ENCODE measurements at places on chromosomes 6 and 20.

GRCh38 chr6:13098793-13099570, 229.4 kb downstream of the TBC1D7 start:
- DNase-seq, result no peak

GRCh38 chr6:14709900-14710299, 536.0 kb upstream of the JARID2 start:
- DNase-seq, result no peak

GRCh38 chr6:150607329-150607650, 7.6 kb downstream of the PLEKHG1 start:
- DNase-seq, result no peak

DNA sequence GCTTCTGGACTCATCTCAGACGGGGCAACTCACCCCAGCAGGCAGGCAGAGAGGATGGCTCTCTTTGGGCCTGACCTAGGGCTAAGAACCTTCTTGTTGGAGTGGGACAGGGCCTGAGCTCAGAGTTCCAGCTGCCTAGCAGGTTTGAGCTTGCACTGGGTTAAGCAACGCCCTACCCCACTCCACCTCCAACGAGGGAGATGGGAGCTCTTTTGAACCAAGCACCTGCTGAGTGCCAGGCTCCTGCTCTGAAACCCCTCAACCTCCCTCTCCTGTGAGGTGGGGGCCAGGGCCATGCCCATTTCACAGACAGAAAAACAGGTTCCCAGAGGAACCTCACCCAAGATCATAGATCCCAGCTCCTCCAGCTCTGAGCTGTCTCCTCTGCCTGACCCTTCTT, 54.3 kb downstream of the SNAI1 start:
- DNase-seq, result no peak

DNA sequence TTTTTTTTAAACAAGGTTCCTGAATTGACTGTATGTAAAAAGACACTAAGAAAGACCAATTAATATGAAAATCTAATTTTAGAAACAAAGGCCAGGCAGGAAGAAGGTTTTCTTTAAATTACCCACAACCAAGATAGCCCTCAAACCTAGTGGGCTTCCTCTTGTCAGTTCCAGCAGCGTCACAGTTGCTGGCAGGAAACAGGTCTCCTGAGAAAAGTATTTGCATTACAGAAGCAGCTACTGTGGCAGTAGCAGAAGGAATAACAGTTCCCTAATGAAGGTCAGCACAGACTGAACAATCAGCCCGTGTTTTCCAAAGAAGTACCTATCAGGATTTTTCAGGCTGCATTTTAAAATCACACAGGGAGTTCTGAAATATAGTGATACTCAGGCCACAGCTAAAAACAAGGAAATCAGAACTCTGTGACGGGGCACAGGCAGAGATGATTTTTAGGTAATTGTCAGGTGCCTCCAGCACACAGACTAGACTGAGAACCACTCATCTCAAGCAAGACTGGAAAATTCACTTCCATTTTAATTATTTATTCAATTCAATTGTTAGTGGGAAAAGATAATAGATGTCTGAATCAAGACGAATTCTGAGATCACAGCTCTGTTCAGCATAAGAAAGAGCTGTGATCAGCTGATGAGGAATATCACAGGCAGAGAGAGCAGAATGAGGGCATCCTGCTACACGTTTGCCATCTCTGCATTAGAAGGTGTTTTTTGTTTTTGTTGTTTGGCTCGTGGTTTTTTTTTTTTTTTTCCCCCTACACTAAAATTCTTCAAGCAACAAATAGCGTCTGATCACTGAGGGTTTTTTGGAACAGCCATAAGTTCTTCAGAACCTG, 230.5 kb upstream of the KHDRBS2 start:
- DNase-seq, result no peak

DNA sequence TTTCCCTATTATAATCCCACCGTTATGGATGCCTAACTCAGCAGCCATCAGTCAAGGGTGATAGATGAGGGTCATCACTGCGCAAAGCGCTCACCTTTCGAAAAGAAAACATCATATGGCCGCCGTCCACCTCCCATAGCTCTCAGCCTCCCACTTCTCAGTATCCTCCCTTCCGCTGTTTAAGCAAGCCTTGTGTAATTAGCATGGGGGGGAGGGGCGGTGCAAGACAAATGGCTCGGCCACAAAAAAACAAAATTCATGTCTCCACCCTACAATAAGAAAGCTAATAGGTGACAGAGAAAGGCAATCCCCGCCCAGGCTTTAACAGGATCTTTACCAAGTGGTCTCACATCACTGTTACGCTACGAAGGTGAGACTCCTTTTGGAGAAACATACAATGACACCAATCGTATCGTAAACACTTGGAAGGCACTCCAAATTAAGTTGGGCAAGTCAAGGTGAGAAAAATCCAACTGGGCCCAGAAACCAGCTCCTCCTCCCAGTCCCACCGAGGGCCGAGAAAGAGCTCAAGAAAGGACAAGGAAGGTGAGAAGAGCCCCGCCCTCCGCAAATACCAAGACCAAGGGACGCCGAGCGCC, 645 bp downstream of the DDX39B start:
- DNase-seq, result peak; percentile 40

- no peak for DNase-seq
Observed at GRCh38 chr6:3627956-3628835, 123.3 kb downstream of the PXDC1 start.

DNA sequence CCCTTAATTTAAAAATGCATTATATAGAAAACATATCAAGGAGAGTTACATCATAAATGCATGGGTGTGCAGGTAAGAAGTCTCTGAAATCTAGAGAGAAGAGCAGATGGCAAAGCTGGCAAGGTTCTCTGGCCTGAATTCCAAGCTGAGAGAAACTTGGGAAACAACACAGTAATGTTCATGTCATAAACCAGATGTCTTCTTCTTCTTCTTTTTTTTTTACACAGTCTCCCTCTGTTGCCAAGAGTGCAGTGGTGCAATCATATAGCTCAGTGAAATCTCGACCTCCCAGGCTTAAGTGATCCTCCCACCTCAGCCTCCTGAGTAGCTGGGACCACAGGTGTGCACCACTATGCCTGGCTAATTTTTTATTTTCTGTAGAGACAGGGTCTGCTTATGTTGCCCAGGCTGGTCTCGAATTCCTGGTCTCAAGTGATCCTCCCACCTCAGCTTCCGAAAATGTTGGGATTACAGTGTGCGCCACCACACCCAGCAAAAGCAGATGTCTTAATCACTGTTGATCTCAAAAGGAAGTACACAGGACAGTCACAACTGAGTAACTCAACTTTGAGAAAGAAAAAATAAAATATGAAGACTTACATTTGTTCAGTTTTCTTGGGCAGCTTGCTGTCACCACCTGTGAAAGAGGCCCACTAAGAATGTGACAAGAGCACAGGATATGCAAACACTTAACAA, 77.3 kb downstream of the DNAAF9 start:
- no peak for DNase-seq

- DNase-seq, result no peak
Observed at GRCh38 chr6:124430740-124431318, 531.4 kb upstream of the RNF217 start.

GRCh38 chr6:70390067-70390466, 23.2 kb upstream of the FAM135A start:
- no peak for DNase-seq

GRCh38 chr6:159809149-159809548, 9.1 kb downstream of the PNLDC1 start:
- no peak for DNase-seq

- no peak for DNase-seq
Observed at GRCh38 chr6:165568326-165568725, 94.7 kb downstream of the PDE10A start.

GRCh38 chr20:53080969-53081871, 109.1 kb downstream of the TSHZ2 start:
- DNase-seq, result no peak

GRCh38 chr6:42095094-42095493, 44.8 kb downstream of the TAF8 start:
- DNase-seq, result no peak

GRCh38 chr6:12134991-12135390, 122.9 kb downstream of the HIVEP1 start:
- no peak for DNase-seq

DNA sequence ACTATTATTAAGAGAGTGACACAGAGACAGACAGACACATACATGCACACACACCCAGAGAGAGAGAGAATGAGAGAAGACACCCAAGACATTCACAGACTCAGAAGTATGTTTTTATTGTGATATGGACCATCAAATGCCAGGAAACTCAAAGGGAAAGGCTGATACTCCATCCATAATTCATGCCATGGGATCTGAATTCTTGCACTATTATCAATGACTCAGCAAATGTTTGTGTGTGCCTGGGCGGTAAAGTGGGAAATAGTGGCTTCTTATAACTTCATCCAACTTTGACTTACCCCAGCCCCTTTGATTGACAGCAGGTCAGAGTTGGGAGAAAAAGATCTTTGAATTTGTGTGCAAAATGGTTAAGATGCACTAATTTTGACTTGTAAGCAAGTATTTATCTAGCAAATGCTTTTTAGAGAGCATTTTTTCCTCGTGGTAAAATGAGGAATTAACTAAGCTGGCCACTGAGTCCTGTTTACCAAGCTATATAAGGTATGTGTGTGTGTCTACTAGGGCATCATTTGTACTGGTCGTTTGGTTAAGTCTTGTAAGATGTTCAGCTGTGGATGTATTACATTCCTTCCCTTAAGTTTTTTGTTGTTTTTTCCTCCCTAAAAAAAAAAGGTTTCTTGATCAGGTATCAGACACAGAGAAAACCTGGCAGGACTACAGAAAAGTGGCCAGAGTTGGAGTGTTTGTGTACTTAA, 3.0 kb upstream of the CCN2 start:
- DNase-seq, result no peak

DNA sequence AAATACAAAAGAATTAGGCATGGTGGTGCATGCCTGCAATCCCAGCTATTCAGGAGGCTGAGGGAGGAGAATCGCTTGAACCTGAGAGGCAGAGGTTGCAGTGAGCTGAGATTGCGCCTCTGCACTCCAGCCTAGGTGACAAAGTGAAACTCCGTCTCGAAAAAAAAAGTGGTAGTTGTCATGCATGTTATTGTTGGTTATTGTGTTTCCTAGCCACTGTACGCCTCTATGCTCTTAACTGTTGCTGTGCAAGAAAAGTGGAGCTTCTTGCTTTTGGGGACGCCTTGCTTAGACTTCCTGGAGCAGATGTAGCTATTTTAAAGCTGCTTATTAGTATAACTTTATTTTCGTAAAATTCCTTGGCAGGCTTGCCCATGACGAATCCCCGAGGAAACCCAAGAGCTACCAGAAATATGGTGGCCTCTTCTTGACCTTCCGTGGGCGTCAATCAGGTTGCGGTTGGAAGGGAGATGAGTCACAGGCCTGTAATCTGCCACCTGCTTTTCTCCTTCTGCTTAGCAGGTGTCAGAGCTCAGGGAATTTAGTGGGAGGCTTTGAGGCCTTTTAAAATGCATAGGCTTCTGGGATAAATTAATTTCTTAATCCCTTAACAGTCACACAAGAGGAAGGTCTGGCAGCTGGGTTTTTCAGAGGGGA, 17.3 kb downstream of the GABRR2 start:
- no peak for DNase-seq

DNA sequence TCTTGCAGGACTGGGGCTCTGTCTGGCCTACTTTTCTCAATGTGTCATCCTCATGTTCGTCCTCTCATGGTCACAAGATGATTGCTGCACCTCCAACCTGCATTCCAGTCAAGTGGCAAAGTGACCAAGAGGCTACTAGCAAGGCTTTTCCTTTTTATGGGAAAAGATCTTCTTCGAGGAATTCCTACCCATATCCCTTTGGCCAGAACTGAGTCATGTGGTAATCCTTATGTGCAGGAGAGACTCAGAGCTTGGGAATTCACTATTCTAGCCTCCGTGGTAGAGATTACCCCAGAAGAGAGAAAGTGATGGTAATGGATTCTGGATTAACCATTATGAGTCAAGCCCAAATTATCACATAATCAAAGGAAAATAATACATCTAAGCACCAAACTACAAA, 162.7 kb downstream of the KCNQ5 start:
- DNase-seq, result no peak

GRCh38 chr6:106223300-106223930, 102.1 kb downstream of the ATG5 start:
- DNase-seq, result peak; percentile 73

- DNase-seq, result no peak
Observed at GRCh38 chr6:44959651-44960050, 368.5 kb upstream of the RUNX2 start.

DNA sequence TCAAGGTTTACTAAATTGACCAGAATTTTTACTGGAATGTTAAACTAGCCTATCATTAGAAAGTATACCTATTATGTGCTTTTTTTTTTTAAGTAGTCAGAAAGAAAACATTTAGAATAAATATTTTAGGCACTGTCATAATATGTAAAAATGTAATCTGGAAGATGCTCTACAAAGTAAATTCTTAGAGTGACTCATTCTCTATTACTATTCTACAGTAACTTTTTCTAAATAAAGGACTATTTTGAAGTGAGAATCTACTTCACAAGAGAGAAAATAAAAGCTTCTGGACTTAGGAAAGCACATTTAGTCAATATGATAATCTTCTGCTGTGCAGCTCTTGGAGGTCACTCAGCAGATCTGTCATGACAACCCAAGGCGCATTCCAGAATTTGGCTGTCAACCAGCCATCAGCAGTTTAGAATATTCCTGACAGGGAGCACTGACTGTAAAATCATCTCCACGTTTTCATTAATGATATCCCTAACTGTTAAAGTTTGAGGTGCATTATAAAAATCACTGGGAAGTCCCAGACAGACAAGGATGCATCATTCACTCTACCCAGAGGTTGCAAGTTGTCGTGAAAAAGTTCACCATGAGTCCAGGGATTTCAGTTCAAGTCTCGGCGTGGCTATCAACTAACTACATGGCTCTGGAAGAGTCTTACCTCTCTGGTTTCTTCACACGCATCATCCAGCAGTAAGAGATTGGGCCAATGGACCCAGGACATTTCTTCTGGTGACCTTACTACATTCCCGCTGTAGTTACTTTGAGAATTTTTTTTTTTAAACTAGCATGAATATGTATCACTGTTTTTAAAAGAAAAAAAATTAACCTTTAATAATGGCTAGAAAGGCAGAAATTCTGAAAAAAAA, 374.9 kb downstream of the GJA1 start:
- DNase-seq, result no peak

GRCh38 chr6:41586252-41587007, 40.2 kb downstream of the FOXP4 start:
- DNase-seq, result no peak

- DNase-seq, result no peak
Observed at GRCh38 chr20:62752181-62752670, 43.6 kb downstream of the NTSR1 start.

DNA sequence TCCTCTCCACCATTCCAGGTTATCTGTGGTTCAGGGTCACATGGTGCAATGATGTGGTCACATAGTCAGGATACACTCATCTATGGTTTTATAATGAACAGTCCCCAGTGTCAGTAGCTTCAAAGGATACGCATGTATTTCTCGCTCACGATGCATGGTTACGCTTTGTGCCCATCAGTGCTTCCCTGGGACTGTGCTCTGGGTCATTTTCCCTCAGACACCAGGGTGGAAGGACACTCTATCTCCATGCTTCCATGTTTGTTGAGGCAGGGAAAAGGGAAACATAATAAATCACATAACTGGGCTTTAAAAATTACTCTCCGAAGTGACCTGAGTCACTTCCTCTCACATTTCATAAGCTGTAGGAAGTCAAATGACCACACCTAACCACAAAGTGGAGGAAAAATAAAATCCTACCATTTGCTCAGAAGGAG, 394.8 kb upstream of the NOX3 start:
- no peak for DNase-seq

- DNase-seq, result no peak
Observed at GRCh38 chr6:158910484-158911440, 89.2 kb downstream of the RSPH3 start.
